ENCODE measurements at places on chromosomes 13 and 19.
A peak's percentile ranks its signal among the peaks of the same experiment; 100 is the strongest.

DNA sequence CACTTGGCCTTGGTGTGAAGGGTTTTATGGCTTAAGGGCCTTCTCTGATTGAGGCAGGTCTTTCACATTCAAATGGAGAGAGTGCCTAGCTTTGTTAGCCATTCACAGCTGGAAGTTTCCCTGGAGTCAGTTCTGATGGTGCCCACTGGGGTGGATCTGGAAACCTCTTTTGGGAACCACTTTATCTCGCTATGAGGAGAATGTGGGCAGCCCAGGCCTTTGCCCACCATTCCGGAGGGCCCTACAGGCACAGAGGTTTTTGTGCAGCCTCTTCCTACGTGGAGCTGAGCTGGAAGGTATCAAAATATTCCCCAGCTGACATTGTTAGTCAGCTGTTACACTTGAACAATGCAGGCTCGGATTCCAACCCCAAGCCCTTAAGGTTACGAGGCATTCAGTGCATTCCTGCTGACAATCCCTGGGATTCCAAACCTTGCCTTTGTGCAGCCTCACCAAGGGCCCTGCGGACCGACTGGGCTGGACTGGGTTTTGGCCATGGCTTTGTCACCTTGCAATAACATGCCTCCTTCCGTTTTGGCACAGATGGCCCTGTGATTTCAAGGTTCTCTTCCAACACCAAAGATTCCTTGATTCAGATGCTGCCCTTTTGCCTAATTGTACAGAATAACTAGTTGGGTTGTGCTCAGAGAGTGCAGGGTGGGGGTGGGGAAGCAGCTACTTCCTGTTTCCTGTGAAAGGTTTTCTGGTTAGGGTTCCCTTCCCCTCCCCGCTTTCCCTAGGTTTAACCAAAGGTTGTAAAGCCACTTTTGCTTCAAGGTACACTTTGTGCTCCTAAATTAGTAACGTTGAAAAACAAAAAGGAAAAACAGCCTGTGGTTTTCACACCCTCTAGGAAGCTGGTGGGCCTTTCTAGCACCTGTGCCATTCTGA lies 27.0 kb downstream of the SAE1 start:
- DNase-seq, result peak; percentile 36

GRCh38 chr19:6480848-6481415 lies 655 bp downstream of the DENND1C start:
- DNase-seq, result no peak

- no peak for DNase-seq
Observed at GRCh38 chr13:101755228-101755887, 302.9 kb downstream of the ITGBL1 start.

- no peak for DNase-seq
Observed at GRCh38 chr19:51341976-51342580, at the start of gene VSIG10L. TSS of gene VSIG10L (minus strand) at chr19:51342139. CDS start at chr19:51342124, 15 bp downstream.

- no peak for DNase-seq
Observed at GRCh38 chr13:26941345-26942174, 181.0 kb upstream of the GPR12 start.

DNA sequence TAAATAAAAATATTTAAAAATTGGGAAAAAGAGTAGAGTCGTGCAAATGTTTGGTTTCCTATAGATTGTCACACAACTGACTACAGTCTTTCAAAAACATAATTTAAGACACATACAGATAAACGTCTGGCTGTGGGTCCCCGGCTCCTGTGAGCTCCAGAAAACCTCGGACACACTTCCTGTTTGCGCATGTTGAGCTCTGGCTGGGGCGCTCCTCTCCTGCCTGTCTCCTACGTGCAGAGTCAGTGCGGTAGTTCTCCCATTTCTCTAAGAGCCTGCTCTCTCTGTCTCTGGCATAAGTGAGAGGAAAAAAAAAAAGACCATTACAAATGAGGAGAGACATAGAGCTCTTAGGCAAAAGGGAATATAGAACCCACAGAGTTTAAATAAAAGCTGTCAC lies 128.2 kb upstream of the OBI1 start:
- peak; percentile 18 for DNase-seq

- DNase-seq, result peak; percentile 48
Observed at GRCh38 chr19:4705413-4706131, 18.1 kb downstream of the DPP9 start.

DNA sequence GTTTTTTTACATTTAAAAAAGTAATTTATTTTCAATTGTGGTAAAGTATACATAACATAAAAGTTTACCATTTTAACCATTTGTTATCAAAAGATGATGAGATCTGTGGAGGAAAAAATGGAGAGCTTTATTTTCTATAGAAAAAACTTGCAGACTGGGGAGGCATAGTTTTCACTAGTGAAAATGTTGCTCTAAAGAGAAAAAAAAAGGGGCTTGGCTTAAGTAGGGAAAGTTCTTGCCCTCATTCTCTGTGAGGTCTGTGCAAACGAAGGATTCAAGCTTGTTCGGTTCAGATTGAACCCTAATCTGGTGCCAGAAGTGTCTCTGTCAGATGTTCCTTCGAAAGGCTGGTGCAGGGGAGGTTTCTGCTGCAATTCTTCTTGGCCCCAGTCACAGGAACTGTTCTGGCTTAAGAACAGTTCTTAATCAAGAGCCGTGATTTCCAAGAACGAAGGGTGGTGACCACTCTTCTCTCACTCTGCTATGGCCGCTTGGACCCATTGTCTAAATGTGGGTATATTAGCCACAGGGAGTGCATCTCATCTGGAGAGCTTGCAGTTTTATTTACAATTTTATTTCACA lies 42.1 kb downstream of the PCCA start:
- no peak for DNase-seq

All from muscle of leg (tissue), 16 donors.